ENCODE measurements at places on chromosomes 7 and 10.

DNA sequence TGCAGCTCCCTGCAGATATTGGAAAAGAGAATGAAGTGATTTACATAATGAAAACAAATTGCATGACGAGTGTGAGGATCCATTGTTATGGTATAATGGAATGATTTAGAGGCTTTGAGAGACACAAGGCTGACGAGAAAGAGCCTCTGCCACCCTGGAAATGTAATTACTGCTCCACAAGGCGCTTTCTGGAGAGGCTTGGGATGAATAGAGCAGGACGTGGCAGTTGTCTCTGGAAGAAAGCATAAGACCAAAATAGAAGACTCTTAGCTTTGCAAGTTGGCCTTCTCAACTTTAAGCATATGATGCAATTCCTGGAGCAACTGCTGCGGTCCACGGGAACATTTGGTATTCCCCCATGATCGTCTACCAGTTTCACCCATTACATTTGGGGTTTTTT, 181.9 kb upstream of the TCF7L2 start:
- no peak for DNase-seq

DNA sequence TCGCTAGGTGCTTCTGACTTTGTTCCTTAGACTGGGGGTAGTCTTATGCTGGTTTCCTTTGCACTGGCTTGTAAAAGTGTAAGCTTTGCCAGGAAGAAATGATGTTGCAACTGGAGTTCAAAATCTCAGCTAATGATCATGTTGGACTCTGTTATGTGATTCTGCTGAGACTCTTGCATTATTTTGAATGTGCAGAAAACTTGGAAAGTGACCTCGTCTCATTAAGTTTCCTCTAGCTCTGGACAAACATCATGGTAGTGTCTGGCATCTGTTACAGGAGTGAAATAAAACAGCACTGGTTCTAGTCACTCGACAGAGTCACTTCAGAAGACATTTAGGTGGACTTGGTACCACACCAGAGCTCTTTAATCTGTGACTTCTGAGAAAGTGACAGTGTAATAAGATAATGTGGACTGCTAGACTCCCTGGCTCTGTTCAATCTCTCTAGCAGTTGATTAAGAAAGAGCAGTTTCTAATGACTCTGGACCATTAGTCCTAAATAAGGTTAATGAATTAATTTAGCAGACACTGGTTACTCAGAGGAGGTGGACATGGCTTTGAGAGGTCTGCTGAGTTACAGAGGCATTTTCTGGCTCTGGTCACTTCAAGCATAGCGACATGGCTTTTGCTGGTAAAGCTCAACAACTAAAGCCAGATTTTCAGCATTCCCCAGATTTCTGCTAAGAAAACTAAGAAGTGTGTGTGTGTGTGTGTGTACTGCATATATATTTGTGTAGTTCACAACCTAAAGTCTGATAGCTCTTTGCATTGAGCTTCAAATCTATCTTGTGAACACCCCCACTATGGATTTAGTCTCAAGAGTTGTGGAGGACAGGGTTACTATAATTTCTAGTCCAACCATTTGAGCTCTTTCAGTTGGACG, 2.0 kb downstream of the NRP1 start:
- DNase-seq: no peak

DNA sequence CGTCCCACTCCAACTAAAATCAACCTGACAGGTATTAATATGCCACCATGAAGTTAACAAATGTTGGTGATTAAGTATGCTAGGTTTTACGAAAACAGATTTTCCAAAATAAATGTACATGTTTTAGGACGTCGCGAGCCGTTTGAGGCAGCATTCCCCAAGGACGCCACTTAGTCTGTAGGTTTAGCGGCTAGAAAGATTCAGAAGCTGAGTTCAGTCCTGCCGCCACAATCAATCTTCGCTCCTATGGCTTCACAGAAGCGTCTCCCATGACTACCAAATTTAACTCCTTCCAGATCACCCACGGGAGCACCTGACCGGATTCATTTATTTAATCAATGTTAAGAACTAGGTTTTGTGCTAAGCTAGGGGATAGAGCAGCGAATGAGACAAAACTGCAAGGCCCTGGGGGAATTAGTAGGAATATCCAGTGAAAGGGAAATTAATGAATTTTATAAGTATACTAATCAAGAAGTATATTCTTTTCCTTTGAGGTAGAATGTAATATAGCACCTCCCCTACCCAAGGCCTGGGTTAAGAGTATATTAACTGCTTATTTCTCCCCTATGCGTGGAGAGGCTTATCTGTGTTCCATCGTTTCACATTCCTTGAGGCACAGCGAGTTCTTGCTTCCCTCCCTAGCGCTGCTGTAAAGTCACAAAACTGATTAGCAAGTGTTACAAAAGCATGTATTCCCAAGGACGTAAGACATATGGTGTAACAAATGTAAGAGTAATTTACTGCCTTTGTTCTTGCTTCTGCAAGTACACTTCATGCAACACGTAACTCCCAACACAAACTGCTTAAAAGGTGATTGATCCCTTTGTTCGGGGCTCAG, 994 bp upstream of the CYP51A1 start:
- no peak for DNase-seq

DNA sequence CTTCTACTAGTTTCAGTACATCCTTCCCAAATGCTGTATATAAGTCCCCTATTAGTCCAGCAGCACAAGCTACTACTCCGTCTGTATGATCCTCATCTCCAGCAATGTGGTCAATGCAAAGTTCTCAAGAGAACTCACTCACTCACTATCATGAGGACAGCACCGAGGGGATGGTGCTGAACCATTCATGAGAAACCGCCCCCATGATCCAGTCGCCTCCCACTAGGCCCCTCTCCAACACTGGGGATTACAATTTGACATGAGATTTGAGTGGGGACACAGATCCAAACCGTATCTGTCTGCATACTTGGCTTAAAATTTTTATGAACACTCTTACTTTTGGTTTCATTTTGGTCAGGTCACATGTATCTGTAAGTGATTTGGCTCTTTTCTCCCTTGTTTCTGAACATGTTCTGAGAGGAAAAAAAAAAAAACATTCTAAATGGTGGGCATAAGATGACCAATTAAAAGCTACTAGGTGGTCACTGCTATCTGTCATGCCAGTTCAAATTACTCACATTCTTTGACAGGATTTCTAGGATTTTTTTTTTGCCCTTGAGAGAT, 60.1 kb downstream of the ZNF783 start:
- DNase-seq: no peak

GRCh38 chr10:94423627-94424026, 21.3 kb downstream of the TBC1D12 start:
- no peak for DNase-seq

- DNase-seq: no peak
These were observed 165.8 kb upstream of the PRSS1 start for GRCh38 chr7:142583446-142583845.

DNA sequence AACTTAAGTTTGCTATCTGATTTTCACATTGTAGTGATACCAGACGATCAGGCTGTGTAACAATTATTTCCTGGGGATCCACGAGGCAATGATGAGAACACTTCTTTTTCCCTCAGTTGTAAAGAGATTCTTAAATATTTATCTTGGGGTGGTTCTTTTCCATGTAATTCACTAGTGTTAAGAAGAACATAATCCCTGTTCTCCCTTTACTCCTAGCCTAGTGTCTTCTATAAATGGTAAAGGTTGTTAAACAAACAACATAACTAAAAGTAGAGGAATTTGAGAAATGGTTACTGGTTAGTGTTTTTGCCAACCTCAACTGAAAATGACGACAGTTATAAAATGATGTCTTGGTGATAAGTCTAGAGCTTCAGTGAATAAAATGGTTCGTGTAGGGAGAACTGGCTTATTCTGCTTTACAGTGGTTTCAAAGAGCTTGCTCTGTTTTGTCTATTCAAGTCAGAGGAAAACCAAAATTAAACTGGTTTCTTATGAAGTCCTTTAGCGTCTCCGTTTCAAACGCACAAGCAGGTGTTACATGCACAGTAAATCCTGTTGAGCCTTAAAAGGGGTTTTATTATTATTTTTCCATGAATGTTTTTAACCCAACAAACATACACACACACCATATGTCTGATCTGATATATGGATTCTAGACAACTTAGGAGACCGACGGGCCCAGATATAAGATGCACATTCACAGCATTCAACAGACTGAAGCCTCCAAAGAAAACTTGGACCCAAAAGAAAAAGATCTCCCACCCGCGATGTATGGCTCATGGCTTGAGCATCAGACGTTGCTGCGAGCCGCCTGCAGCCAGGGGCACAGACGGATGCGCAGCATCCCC, 1.1 kb downstream of the TBX20 start:
- DNase-seq: no peak

DNA sequence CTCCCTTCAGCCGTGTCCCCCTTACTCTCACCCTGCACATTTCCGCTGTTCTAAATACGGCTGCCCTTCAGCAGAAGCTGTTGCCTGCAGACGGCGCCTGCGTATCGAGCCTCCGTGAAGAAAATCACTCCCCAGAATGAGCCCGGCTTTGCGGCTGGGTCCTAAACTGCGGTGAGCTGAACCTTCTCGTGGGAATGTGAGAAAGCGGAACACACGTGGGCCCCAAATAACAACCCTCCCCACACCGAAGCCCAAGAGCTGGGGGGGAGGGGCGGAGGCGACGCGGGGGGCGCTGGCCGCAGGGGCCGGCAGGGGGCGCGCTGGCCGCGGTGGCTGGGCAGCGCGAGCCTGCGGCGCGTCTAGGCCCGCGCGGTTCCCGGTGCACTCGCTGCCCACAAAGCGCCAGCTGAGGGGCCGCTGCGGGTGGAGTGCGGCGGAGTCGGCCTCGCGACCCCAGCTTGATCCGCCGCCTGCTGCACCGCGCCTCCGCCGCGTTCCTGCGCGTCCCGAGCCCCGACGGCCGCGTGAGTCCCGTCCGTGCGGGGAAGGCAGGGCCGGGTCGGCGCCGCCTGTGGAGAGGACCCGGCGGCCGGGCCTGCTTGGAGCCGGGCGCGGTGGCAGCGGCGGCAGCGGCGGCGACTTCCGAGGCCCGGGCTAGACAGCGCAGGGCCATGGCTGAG, at the start of gene ZNF398:
ZNF398 (plus strand) TSS at position 382 of the 680 bp plus-strand sequence; CDS start at position 672, 290 bp downstream.
- DNase-seq: no peak

- DNase-seq: no peak
These were observed 15.6 kb downstream of the LYZL1 start for GRCh38 chr10:29304264-29304994.
